Regular cardiac myocyte (primary cell): ENCODE measurements at places on chromosomes 12 and 14. TPM values are rescaled to one million over a fixed set of nuclear protein-coding genes. Genes with fewer than 3 reads are reported as not detected.

MAP3K12 gene
- 20.1 and 29.6 TPM in 2 replicates for total RNA-seq

CCDC198 gene
- total RNA-seq = under 0.01 TPM in 1 of 2 replicates, not detected in the other

RAN gene
- 555 and 1,282 TPM in 2 replicates for total RNA-seq

GNB3 gene
- total RNA-seq = 1.4 and 2.5 TPM in 2 replicates

MYH7 gene
- total RNA-seq = not detected in 2 replicates

SOAT2 gene
- total RNA-seq = 0.19 TPM in 1 of 2 replicates, not detected in the other

KRT5 gene
- 1.4 and 2.3 TPM in 2 replicates for total RNA-seq

PLEK2 gene
- total RNA-seq = 9.3 and 42.0 TPM in 2 replicates

NR4A1 gene
- 6.5 and 12.7 TPM in 2 replicates for total RNA-seq

SLC5A8 gene
- under 0.01 TPM in 1 of 2 replicates, not detected in the other for total RNA-seq

TMEM229B gene
- under 0.01 and 4.5 TPM in 2 replicates for total RNA-seq

OLR1 gene
- total RNA-seq = 1.2 and 1.4 TPM in 2 replicates

TSPAN19 gene
- total RNA-seq = not detected in 2 replicates

LRP1-AS gene
- total RNA-seq = 0.19 TPM in 1 of 2 replicates, not detected in the other

KRT86 gene
- 0.19 and 0.85 TPM in 2 replicates for total RNA-seq

TEX52 gene
- not detected in 2 replicates for total RNA-seq

INHBC gene
- total RNA-seq = not detected in 2 replicates

LRRC9 gene
- not detected in 2 replicates for total RNA-seq

LHX5 gene
- not detected in 2 replicates for total RNA-seq

SLC2A13 gene
- total RNA-seq = 26.6 and 51.6 TPM in 2 replicates

RPGRIP1 gene
- total RNA-seq = not detected in 2 replicates

PTHLH gene
- 4.2 and 10.2 TPM in 2 replicates for total RNA-seq

OTOGL gene
- 0.19 and 0.28 TPM in 2 replicates for total RNA-seq

KRT72 gene
- not detected in 2 replicates for total RNA-seq

TRIAP1 gene
- total RNA-seq = 17.5 and 47.0 TPM in 2 replicates

CCDC197 gene
- total RNA-seq = not detected in 2 replicates

SMIM41 gene
- total RNA-seq = 0.19 TPM in 1 of 2 replicates, not detected in the other

LTBP2 gene
- total RNA-seq = 156 and 186 TPM in 2 replicates

IL26 gene
- total RNA-seq = under 0.01 TPM in 1 of 2 replicates, not detected in the other

IGF1 gene
- under 0.01 and 0.56 TPM in 2 replicates for total RNA-seq

PRR4 gene
- total RNA-seq = 0.28 and 1.2 TPM in 2 replicates

AICDA gene
- total RNA-seq = not detected in 2 replicates

ACVRL1 gene
- total RNA-seq = 35.1 and 46.5 TPM in 2 replicates

RNASE3 gene
- not detected in 2 replicates for total RNA-seq

PMEL gene
- 1.1 and 1.7 TPM in 2 replicates for total RNA-seq

CLEC2A gene
- not detected in 2 replicates for total RNA-seq

VRTN gene
- not detected in 2 replicates for total RNA-seq

GLTP gene
- total RNA-seq = 78.9 and 80.7 TPM in 2 replicates

CMKLR1 gene
- total RNA-seq = under 0.01 TPM in 1 of 2 replicates, not detected in the other

TDRD9 gene
- total RNA-seq = 0.58 and 2.5 TPM in 2 replicates

LAG3 gene
- not detected in 2 replicates for total RNA-seq

CIT gene
- 3.9 and 16.7 TPM in 2 replicates for total RNA-seq

TBC1D30 gene
- 0.19 and 0.85 TPM in 2 replicates for total RNA-seq

EMP1 gene
- total RNA-seq = 46.8 and 150 TPM in 2 replicates

OR4M1 gene
- total RNA-seq = not detected in 2 replicates

TMEM121 gene
- total RNA-seq = 5.0 and 12.7 TPM in 2 replicates

GPD1 gene
- total RNA-seq = under 0.01 and 0.56 TPM in 2 replicates

FAM222A gene
- total RNA-seq = under 0.01 and 0.38 TPM in 2 replicates

AMDHD1 gene
- total RNA-seq = under 0.01 and 0.28 TPM in 2 replicates

NOXRED1 gene
- 0.19 and 0.28 TPM in 2 replicates for total RNA-seq

SLC6A15 gene
- total RNA-seq = 0.77 and 0.85 TPM in 2 replicates

TPH2 gene
- under 0.01 TPM in 1 of 2 replicates, not detected in the other for total RNA-seq

SLC17A8 gene
- not detected in 2 replicates for total RNA-seq

BIN2 gene
- total RNA-seq = not detected in 2 replicates

FAM181A gene
- total RNA-seq = not detected in 2 replicates

NFE2 gene
- 0.19 TPM in 1 of 2 replicates, not detected in the other for total RNA-seq
